ENCODE measurements at places on chromosomes 6 and 20. TPM values are rescaled to one million over a fixed set of nuclear protein-coding genes. Genes with fewer than 3 reads are reported as not detected.

SFT2D1 gene
- total RNA-seq, result 58.0 TPM

KCNG1 gene
- total RNA-seq, result 116 TPM

GRCh38 chr20:63594043-63594561, 20.1 kb upstream of the HELZ2 start:
- peak; percentile 41 for DNase-seq

- DNase-seq, result no peak
Measured at GRCh38 chr20:54879393-54879792, 404.0 kb downstream of the DOK5 start.

DNA sequence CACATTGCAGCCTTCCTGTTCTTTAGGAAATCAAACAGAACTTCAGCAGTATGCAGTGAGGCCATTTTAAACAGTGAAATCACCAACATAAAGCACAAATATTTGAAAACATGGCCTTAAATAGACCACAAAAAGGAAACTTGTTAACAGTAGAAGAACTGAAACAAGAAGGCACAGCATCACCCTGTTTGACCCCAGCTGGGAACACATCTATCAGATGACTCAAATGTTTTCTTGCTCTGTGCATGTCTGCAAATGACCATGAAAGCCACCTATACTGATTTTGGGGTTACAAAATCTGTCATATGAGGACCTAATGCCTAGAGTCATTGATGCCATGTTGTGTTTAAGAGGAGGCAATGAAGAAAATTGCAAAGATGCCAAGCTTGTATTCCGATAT, 123.8 kb upstream of the ADGRF1 start:
- no peak for DNase-seq

DNA sequence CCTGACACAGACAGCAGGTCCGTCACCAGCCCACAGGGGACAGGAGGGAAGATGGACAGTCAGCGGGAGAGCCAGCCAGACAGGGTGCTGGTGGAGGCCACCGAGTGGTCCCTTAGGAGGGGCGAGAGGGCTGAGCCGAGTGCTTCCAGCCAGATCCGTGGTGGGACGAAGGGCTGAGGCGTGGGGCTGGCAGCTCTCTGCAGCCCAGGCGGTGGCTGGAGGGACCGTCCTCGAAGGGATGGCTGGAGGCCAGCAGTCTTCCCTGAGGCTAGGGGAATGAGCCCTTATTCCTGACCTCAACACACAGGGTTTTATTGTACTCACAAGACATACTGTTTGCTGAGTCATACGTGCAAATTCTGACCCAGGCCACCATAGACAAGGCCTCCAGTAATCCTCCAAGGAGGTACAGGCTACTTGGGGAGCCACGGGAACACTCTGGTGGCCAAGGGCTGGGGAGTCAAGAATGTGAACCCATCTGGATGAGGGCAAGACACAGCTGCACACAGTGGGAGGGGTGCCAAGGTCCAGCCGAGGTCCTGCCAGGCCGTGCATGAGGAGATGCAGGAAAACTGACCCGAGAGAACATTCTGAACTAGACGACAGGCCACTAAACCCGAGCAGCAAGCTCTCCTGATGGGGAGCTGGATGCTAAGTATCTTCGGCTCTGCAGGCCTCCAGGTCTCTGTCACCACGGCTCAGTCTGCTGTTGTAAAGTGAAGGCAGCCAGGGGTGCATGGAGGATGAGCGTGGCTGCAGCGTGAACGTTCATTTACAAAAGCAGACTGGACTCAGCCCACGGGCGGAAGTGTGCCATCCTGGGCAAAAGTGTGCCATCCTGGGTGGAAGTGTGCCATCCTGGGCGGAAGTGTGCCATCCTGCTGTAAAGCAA, 242.5 kb downstream of the TTLL2 start:
- DNase-seq, result peak; percentile 51
